ENCODE measurements at places on chromosomes 3 and 15. TPM values are rescaled to one million over a fixed set of nuclear protein-coding genes. Genes with fewer than 3 reads are reported as not detected.

DNA sequence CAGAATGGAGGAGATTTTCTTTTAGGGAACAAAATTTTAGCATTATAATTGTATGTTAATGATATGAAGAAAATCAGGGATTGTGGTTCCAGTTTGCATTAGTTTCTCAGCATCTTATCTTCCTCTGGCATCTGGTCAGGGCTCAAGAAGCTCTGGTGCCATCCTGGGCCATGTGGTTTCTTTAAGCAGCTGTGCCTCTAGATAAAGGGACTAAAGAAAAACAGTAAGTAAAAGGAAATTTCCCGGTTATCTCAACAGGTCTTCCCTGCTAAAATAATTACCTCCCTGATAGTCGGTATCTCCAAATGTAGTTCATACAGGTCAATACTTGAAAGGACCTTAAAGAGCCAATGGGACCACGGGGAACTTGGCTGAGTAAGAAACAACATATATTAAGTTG, 375.1 kb upstream of the RBMS3 start:
- H3K27ac ChIP-seq, result no peak overlapping the region
- H3K27me3 ChIP-seq, result no peaks in the 10 kb centered on the region
- no peak for DNase-seq
- no peaks in the 10 kb centered on the region for H3K4me1 ChIP-seq
- H3K4me3 ChIP-seq, result no peak overlapping the region

- H3K27ac ChIP-seq, result no peak within 1 kb of the TSS
- peak within 1 kb of the TSS; percentile 68 for H3K4me3 ChIP-seq
- no peaks in the 10 kb centered on the region for H3K4me1 ChIP-seq
- DNase-seq, result no peak
- H3K36me3 ChIP-seq, result no peaks in the 10 kb centered on the region
Observed at GRCh38 chr15:82952158-82953081, at the start of gene HOMER2. HOMER2 (minus strand) TSS chr15:82952720; CDS start chr15:82952535, 185 bp downstream.

GRCh38 chr15:95086531-95087252, 855.3 kb downstream of the MCTP2 start:
- H3K4me1 ChIP-seq, result peaks cover 5% of the 10 kb centered on the region
- peak overlapping the region; percentile 26 for H3K4me3 ChIP-seq
- no peaks in the 10 kb centered on the region for H3K27me3 ChIP-seq
- DNase-seq, result no peak
- H3K36me3 ChIP-seq, result no peaks in the 10 kb centered on the region
- no peak overlapping the region for H3K27ac ChIP-seq

DNA sequence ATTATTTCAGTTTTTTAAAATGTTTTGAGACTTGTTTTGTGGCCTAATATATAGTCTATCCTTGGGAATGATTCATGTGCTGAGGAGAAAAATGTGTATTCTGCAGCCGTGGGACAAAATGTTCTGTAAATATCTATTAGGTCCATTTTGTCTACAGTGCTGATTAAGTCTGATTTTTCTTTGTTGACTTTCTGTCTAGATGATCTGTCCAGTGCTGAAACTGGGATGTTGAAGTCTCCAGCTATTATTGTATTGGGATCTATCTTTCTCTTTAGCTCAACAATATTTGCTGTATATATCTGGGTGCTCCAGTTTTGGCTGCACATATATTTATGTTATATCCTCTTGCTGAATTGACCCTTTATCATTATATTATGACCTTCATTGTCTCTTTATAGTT, 85.2 kb downstream of the UBE2E2 start:
- DNase-seq, result no peak
- no peaks in the 10 kb centered on the region for H3K4me1 ChIP-seq
- H3K27me3 ChIP-seq, result no peaks in the 10 kb centered on the region

The ANKRD34C gene
- total RNA-seq, result not detected

DNA sequence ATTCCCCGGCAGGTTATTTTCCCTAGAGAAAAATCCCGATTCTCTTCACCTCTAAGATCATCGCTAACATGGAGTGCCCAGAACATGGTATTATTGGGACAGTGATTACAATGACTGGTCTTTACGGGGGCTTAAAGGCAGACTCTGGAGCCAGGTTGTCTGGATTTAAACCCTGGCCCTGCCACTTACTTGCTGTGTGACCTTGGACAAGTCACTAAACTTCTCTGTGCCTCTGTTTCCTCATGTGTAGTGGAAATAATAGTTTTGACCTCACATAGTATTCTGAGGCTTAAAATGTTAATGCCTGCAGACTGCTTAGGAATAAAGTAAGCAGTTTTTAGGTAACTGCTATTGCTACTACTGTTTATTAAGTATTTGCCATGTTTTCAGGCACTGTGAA, 4.4 kb downstream of the PLA2G4D start:
- H3K27ac ChIP-seq, result no peak overlapping the region
- H3K27me3 ChIP-seq, result no peaks in the 10 kb centered on the region
- H3K36me3 ChIP-seq, result no peaks in the 10 kb centered on the region
- DNase-seq, result no peak
- no peaks in the 10 kb centered on the region for H3K4me1 ChIP-seq
